ENCODE measurements at places on chromosomes 4 and X.
A peak's percentile ranks its signal among the peaks of the same experiment; 100 is the strongest.

GRCh38 chr4:8380511-8381415 lies 59.8 kb downstream of the ACOX3 start:
- no peak for DNase-seq

GRCh38 chr4:74329307-74329706 lies 21.0 kb downstream of the EPGN start:
- no peak for DNase-seq

- DNase-seq = no peak
Measured at GRCh38 chr4:114435116-114435515, 163.5 kb upstream of the UGT8 start.

DNA sequence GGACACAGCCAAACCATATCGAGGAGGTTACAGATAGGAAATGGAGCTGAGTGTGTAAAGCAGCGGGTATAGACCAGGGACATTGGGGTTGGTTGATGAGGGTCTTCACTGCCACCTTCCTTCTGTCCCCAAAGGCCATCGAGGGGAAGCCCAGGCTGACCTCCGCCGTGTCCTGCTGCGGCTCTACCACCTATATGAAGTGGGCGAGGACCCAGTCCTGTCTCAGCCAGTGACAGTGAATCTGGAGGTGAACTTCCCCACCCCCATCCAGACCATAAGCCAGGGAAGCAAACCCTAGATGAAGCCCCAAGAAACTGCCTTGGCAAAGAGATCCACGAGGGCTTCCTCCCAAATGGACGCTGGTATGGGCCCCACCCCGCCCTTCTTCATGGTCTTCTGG lies 23.2 kb upstream of the MRFAP1 start:
- no peak for DNase-seq

GRCh38 chr4:8702020-8702495 lies 109.5 kb downstream of the CPZ start:
- no peak for DNase-seq

- no peak for DNase-seq
Measured at GRCh38 chrX:22300130-22300529, 27.4 kb downstream of the CBLL2 start.

- DNase-seq = no peak
Measured at GRCh38 chr4:86730310-86730709, 118.9 kb downstream of the SLC10A6 start.

GRCh38 chr4:106079616-106080015 lies 184.3 kb downstream of the NPNT start:
- no peak for DNase-seq

- no peak for DNase-seq
Measured at GRCh38 chr4:132124624-132124974, 1024.5 kb upstream of the PCDH10 start.

DNA sequence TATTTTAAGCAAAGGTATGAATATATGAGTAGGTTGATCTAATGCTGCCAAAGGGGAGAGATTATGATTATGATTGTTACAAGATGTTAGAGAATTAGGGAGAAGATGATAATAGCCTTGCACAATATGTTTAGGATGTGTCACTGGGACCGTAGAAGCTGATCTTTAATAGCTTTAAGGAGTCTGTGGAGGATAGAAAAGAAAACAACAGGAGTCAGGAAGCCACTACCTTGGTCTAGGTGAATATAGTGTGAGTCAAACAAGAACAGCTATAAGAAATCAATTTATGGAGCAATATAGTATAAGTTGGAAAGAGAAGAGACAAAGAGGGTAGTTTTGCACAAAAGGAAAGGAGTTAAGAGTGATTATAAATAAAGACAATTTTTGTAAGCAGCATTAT lies 232.7 kb downstream of the FSTL5 start:
- no peak for DNase-seq

GRCh38 chrX:19539665-19540064 lies 24.4 kb upstream of the MAP3K15 start:
- DNase-seq = no peak

DNA sequence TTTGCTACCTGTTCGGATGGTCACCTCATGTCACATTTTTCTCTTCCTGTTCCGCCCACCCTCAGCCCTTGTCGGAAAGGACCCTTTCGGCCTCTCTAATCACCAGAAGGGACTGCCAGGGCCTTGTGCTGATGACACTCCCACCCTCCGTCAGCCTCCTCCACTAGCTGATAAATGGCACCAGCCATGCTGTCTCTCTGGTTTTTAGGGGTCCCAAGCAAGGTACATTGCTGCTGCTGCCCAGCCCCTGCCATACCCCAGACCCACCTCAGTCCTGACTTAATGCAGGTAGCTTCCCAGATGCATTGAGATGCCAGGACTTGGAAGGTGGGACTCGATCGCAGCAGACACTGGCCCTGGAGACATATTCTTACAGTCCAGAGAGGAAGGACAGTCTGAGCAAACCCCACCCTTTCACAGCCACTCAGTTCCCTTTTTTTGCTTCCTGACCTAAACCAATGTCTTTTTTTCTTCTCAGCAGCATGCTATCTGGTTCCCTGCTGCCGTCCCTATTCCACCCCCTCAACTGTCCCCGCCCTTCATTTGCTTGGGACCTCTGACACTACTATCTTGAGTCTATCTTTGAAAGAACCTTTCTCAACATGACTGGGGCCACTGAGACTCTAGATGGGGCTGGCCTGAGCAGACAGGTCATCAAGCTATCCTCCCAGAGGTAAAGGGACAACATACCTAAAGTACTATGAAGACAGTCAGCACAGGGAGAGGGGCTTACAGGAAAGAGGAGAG lies at the start of gene BTK:
Gene BTK (minus strand): TSS at position 397 of the 747 bp plus-strand sequence. CDS start 10,907 bp downstream, outside the sequence.
- peak; percentile 79 for DNase-seq

DNA sequence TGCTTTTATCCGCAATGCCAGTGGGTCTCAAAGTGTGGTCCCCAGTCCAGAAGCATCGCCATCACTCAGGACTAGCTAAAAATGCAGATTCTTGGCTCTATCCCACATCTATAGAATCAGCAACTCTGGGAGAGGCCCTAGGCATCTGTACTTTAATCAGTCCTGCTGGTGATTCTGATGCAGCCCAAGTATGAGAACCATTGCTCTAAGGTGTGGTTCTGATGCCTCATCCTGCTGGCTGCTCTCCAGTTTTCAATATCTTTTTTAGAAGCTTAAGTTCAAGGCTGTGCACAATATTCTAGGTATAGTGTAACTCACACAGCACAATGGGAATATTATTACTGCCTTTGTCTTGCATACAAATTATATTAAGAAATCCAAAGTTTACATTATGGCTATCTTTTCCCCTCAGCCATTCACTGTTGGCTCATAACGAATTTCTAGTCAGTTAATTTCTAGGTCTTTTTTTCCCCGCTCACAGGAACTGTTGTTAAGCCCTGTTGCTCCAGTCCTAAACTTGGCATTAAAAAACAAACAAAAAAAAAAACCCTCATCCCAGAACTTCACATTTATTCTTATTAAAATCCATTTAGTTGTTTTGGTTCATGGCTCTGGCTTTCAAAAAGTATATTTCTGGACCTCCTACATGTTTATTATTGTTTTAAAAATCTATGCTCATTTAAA lies 109.1 kb downstream of the PHEX start:
- DNase-seq = no peak

DNA sequence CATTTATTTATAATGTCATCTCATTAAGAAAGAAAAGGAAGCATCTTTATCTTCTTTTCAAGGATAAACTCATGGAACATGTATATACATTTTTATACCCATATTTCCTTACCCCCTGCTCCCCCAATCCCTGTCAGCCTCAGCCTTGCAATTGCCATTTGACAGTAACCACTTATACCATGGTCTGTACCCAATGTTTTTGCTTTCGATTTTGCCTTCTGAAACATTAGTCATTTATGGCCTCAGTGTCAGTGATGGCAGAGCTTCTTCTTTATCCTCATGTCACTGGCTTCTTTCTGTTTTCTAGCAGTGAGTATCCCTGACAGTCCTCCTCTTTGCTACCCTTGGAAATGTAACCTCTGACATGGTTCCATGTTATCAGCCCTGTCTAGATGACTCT lies 228.4 kb downstream of the SPRY1 start:
- DNase-seq = peak; percentile 52

DNA sequence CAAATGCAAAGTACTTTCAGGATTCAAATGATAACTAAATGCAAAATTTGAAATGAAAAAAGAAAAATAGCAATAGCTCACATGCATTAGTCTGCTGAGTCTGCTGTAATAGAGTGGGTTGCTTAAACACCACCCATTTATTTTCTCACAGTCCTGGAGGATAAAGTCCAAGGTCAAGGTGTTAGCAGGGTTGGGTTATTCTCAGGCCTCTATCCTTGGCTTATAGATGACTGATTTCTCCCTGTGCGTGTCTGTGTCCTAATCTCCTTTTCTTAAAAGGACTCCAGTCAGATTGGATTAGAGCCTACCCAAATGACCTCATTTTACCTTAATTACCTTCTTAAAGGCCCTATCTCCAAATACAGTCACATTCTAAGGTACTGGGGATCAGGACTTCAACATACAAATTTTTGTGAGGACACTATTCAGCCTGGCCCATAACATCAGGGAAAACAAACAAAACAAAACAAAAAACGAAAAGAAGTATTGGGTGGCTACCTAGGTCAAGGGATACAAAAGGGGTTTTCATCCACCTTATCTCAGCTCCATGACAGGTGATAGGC lies 6.3 kb upstream of the TBL1X start:
- DNase-seq = no peak

DNA sequence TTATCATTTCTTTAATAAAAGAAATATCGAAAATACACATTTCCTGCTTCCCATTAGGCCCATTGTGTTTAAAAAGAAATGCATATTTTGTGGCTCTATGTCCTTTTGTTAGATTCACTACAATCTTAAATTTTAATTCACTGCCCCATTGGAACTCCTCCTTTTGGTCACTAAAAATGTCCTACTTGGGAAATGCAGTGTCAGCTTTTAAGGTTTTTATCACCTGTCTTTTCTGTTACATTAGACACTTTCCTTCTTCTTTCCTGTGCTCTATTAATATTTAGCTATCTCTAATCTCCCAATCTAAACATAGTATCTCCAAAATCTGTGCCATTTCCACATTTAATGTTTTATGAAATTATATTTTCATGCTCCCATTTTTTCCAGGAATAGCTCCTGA lies 164.9 kb upstream of the SPOCK3 start:
- DNase-seq = no peak

DNA sequence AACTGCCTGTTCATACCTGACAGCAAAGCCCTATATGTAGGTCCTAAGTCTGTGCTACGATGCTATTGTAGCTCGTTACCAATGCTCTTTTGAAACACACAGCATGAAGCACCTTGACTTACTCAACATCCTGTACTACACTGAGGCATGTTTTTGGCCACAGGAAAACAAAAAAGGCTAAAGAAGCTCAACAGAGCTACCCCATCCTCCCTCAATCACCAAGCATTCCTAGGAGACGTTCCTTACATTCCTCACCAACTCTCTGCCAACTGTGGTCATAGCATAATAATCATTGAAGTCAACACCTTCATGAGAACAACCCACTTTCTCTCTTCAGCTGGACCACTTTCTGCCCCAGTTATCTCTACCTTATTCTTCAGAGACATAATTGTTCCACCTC lies 73.7 kb upstream of the SLC25A43 start:
- DNase-seq = no peak

DNA sequence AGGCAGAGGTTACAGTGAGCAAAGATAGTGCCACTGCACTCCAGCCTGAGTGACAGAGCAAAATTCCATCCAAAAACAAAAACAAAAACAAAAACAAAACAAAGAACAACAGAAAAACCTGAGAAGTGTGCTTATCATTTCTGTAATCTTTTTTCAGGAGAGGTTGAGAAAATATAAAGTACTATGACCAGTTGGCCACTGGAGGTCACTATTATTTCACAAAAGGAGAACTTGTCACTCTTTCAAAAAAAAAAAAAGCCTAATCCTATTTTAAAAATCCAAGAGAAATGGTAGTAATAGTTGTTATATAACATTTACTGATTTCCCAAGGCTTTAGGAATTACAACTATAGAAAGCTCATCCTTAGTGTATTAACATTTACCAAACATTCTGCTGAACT lies 24.9 kb upstream of the RNF150 start:
- DNase-seq = peak; percentile 41

DNA sequence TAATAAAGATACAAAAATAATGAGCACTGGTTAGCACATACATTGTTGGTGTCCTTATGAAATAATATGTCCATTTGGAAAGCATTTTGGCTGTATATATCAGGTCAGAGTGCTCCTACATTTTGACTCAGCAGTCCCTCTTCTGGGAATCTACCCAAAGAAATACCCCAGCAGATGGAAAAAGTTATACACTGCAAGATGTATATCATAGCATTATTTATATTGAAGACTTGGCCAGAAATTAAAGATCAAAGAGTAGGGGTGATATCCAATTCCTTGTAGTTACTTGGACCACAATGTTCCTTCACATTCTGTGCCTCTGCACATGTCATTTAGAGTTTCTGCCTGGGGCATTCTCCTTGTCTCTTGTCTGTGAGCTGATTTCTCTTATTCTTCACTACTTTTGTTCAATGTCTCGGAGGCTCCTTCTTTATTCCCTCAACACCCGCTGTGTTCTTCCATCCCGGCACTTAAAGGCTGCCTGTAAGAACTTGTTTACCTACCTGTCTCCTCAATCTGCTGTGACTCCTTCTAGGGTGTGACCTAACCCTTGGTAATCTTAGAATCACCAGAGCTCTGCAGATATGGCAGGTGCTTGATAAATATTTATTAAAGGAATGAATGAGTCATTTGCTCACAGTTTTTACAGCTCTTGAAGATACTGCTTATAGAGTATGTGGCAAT lies 3.1 kb upstream of the TSPAN5 start:
- no peak for DNase-seq

DNA sequence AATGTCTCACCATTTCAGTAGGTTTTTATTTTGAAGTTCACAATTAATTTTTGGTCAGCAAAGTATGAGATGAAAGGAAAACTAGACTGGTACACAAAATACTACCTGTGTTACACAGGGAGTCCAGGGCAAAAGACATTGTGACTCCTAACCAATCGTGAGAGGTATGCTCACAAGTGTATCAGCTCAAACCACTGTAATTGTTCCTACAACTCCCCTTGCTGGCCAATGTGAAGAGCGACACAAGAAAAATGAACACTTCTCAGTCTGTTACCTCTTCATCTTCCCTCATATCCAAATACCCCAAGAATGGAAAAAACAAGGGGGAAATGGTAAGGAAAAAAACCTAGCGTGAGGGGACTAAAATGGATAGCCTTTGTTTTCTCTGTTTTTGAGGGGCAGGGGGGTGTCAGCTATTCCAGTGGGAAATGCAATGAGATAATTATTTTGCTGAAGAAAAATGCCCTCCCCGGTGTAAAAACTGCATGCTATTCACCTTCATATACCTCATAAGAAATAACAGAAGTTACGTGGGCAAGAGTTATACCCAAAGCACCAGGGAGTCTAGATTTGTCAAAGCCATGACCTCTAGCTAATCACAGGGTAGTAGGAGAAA lies 30.6 kb upstream of the NSUN7 start:
- peak; percentile 74 for DNase-seq
